A549 treated with GW870086 at 1 μM for 4 hours (cell line): ENCODE measurements at places on chromosomes 1 and 21. TPM values are rescaled to one million over a fixed set of nuclear protein-coding genes. Genes with fewer than 3 reads are reported as not detected.

The PRELP gene
- not detected in 5 replicates for total RNA-seq

The FCRL4 gene
- not detected in 5 replicates for total RNA-seq

The SLAMF6 gene
- not detected in 5 replicates for total RNA-seq

The DHDDS gene
- total RNA-seq = 19.3 to 27.5 TPM (median 22.8 TPM) in 5 replicates

The KCNK2 gene
- 0.05 to 0.11 TPM (median 0.09 TPM) in 3 of 5 replicates, not detected in the others for total RNA-seq

The CELA3A gene
- total RNA-seq = not detected in 5 replicates

The MROH9 gene
- total RNA-seq = not detected in 5 replicates

The GPR157 gene
- 3.2 to 9.0 TPM (median 6.9 TPM) in 5 replicates for total RNA-seq

The MYOM3 gene
- 5.8 to 7.1 TPM (median 6.7 TPM) in 5 replicates for total RNA-seq

The GUK1 gene
- total RNA-seq = 135 to 151 TPM (median 145 TPM) in 5 replicates

The KIF17 gene
- total RNA-seq = 1.4 to 2.4 TPM (median 1.6 TPM) in 5 replicates

The C4BPA gene
- total RNA-seq = 0.46 to 0.77 TPM (median 0.54 TPM) in 5 replicates

The BTBD19 gene
- 1.8 to 3.9 TPM (median 2.7 TPM) in 5 replicates for total RNA-seq
